ENCODE measurements at places on chromosomes 7 and 10.
A peak's percentile ranks its signal among the peaks of the same experiment; 100 is the strongest.

GRCh38 chr7:80775897-80776296 is 137.5 kb downstream of the CD36 start:
- no peak for DNase-seq

DNA sequence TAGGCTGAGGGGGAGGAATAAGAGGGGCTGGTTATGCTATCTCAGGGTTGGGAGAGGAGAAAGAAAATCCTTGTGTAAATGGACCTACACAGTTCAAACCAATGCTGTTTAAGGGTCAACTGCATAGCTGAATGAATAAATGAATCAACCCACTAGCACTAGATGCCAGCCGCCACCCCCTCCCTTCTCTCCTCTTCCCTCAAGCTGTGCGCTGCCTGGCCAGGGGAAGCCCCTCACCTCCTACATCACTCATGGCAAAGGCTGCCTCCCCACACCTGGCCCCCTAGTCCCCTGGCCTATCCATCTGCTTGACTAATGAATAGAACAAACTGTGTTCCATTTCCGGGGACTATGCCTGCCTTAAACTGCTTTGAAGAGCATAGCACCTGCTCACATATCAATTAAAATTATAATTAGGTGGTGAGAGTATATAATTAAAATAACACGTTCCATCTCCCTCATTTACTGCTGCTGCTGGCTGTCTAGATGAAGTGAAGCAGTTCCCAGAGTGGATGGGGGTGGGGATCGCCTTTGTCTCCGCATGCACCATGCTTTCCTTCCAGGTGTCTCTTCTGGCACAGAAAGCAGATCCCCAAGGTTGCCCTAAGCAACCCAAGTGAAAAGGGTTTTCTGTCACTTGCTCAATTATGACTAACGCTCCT is 32.6 kb downstream of the GRID1 start:
- peak; percentile 89 for DNase-seq

- DNase-seq, result peak; percentile 26
These were observed 149.6 kb downstream of the C10orf105 start for GRCh38 chr10:71569775-71570588.

GRCh38 chr7:120079704-120080103 is 193.3 kb upstream of the KCND2 start:
- DNase-seq, result no peak

- no peak for DNase-seq
These were observed 353.9 kb upstream of the MEOX2 start for GRCh38 chr7:16040346-16040745.

- DNase-seq, result no peak
These were observed 308.1 kb downstream of the CAMK1D start for GRCh38 chr10:12657489-12657888.

DNA sequence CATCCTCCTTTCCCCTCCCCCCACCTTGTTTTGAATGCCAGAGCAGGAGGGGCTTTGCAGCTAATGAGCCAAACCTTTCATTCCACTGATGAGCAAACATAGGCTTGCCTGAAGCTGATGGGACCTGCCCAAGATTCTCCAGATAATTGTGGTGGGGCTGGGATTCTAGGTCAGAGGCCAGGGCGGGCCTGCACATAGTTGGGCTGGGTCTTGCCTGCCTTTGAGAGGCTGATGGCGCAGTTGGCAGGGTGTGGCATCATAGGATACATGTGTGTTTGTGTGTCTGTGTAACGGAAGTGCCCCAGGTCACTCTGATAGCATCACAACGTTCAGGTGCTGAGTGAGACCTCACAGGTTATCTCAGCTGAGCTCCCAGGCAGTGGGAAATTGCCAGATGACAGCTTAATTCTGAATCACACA is 22.9 kb downstream of the BTBD16 start:
- DNase-seq, result no peak

DNA sequence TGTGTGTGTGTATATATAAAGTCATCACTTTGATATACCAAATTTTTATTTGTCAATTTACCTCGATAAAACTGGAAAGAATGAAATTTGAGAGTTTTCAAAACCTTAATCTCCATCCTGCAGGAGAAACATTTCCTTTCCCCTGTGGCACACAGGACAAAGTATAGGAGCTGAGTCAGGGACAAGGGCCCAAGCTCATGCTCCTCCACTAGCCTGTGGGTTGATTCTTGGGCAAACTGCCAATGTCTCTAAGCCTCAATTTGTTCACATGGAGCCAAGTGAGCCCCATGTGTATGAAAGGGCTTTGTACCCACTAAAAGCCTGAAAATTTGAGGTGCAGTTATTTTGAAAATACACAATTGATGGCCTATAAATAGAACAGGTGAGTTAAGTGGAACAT is 60.3 kb upstream of the IL6 start:
- peak; percentile 38 for DNase-seq

GRCh38 chr7:135748770-135749169 is at the start of gene FAM180A:
Gene FAM180A, minus strand, starts transcription at chr7:135748813. Its CDS starts 233 bp downstream, at chr7:135748580.
- no peak for DNase-seq

DNA sequence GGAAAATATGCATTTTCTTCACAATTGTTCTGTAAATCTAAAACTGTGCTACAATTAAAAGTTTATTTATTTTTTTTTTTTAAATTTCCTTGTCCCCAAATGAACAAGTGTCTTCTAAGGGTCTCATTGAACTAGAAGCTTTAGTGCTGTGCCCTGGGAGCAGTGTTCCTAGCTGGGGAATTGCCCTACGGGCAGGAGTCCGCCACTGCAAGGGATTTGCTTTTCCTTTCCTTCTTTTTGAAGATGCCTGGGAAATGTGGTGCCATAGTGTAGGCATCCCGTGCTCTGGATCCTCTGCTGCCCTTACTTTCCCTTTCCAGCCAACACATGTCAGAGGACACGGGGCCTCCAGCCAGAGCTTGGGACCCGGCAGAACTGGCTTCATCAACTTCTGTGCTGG is 177.1 kb upstream of the CTBP2 start:
- no peak for DNase-seq

GRCh38 chr10:114246679-114247305 is 7.7 kb downstream of the VWA2 start:
- DNase-seq, result no peak

DNA sequence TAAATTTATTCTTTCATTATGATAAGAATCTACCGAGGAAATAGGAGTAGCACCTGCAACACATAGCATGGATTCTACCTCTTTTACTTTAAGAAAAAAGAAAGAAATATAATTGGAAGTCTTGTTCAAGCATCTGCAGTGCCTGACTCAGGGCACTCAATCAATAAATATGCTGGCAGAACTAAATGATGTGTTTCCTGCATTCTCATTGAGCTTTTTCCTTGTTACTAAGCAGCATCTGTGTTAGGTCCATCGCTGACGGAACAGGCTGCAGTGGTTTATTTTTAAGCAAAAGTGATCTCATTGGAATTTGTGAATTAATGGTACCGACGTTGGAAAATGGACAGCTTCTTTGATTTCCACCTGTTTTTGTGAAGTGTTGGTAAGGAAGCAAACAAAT is 417.5 kb downstream of the DPP6 start:
- DNase-seq, result no peak

DNA sequence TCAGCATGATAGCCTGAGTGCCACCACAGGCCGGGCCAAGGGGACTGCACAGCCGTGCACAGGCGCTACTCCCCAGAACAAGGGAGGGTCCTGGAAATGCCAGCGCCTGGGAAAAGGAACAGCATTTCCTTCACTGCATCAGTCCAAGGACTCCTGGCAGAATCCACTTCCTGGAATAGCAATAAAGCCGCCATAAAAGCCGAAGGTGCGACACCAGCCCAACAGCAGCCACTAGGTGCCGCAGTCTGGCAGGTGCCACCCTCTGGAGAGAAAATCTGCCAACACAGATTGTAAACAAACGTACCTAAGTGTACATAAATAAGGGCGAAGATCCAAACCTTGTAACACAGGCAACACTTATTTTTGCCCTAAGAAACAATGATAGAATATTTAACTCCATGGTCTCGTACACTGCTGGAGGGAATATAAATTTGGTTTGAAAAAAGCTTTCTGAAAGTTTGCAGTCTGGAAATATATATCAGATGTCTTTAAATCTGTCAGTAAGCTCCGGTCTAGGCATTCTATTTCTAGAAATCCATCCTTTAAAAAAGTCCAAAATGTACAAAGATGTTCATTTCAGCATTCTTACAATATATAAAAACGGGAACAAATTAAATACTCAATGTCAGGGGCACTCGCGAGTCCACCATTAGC is 22.2 kb downstream of the VOPP1 start:
- DNase-seq, result peak; percentile 48

All from NCI-H1105 treated with DMSO at 0.1 percent for 48 hours (cell line).